ENCODE measurements at places on chromosomes 4 and X.

- DNase-seq = no peak
Observed at GRCh38 chr4:75985116-75985515, 5.6 kb downstream of the SDAD1 start.

DNA sequence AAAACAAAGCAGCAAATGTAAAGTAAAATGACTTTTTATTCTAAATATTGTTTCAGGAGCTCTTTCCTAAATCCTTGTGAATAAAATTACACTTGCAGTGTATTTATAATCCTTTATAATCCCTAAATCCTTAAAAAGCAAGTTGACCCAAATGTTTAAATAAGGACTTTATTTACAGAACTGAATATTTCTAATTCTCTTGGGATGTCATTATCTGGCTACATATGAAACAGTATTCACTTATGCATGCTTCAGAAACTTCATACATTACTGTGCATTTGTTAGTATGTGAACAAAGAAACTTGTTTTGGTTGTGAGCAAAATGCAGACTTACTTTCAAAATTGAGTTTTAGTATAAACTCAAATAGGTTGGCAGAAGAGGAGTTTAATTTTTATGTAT, 49.2 kb downstream of the PTTG2 start:
- DNase-seq = no peak

- no peak for DNase-seq
Observed at GRCh38 chr4:145480257-145480656, 1.4 kb upstream of the SMAD1 start.

- DNase-seq = no peak
Observed at GRCh38 chrX:13239272-13239671, 80.6 kb downstream of the ATXN3L start.
